Left ventricle myocardium inferior (tissue), 1 donor: ENCODE measurements at places on chromosomes 6 and 20. TPM values are rescaled to one million over a fixed set of nuclear protein-coding genes. Genes with fewer than 3 reads are reported as not detected.

Gene CLDN20
- not detected for total RNA-seq

Gene CPNE5
- 26.5 TPM for total RNA-seq

Gene SLC35D3
- total RNA-seq, result 0.08 TPM

Gene SLC22A16
- not detected for total RNA-seq

Gene SLC25A27
- total RNA-seq, result 18.6 TPM

Gene SPTLC3
- 9.0 TPM for total RNA-seq

Gene CD93
- total RNA-seq, result 35.7 TPM

Gene FHL5
- total RNA-seq, result 5.3 TPM

Gene RAET1G
- 0.19 TPM for total RNA-seq

DNA sequence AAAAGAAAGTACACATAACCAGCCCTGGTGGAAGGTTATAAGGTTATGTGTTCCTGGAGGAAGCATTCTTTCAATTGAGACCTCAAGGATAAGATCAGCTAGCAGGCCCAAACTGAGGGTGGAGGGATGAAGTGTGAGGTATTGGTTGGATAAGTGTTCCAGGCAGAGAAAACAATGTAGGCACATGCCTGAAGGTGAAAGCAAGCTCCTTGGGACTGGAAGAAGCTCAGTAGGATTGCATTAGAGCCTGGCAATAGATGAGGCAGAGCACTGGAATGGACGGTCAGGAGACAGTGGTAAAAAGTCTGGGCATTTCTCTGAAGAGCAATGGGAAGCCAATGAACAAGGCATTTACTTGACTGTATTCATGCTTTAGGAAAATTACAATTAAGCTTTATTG, 89.9 kb upstream of the SHLD1 start:
- no peak for DNase-seq

- no peak for DNase-seq
Measured at GRCh38 chr20:4661191-4661590, 60.5 kb upstream of the PRND start.

DNA sequence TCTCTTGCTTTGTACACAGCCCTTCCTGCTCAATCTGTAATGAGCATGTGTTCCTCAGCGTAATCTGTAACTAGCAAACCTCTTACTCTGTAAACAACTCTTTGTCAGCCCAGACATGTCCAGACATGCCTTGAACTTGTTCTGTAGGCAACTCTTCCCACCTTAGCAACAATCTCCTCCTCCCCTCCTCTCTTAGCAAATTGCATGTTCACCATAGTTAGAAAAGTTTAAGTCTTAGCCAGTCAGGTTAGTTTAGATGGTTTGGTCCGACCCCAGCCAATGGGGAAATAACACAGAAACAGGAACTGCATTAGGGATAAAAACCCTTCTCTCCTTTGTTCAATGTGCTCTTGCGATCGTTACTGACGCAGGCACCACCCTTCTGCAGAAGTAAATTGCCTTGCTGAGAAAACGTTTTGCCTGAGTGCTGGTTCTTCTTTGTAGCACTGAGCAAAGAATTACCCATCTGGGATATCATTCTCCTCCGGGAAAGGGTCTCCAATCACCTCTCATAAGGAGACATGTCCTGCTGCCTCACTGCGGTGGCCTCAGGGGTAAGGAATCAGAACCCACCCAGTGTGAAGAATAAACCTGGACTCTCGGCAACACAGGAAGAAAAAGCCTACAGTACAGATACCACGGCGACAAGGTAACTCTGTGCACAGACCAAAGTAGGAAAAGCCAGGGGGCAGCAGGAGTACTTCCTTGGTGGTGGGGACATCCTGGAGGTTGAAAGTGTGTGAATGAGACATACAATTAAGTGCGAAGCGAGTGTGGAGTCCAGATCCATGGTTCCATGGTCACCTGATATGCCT, 26.2 kb downstream of the PLN start:
- DNase-seq, result no peak

DNA sequence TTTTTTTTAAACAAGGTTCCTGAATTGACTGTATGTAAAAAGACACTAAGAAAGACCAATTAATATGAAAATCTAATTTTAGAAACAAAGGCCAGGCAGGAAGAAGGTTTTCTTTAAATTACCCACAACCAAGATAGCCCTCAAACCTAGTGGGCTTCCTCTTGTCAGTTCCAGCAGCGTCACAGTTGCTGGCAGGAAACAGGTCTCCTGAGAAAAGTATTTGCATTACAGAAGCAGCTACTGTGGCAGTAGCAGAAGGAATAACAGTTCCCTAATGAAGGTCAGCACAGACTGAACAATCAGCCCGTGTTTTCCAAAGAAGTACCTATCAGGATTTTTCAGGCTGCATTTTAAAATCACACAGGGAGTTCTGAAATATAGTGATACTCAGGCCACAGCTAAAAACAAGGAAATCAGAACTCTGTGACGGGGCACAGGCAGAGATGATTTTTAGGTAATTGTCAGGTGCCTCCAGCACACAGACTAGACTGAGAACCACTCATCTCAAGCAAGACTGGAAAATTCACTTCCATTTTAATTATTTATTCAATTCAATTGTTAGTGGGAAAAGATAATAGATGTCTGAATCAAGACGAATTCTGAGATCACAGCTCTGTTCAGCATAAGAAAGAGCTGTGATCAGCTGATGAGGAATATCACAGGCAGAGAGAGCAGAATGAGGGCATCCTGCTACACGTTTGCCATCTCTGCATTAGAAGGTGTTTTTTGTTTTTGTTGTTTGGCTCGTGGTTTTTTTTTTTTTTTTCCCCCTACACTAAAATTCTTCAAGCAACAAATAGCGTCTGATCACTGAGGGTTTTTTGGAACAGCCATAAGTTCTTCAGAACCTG, 230.5 kb upstream of the KHDRBS2 start:
- no peak for DNase-seq

GRCh38 chr20:17391127-17391771, 139.9 kb downstream of the BFSP1 start:
- no peak for DNase-seq

DNA sequence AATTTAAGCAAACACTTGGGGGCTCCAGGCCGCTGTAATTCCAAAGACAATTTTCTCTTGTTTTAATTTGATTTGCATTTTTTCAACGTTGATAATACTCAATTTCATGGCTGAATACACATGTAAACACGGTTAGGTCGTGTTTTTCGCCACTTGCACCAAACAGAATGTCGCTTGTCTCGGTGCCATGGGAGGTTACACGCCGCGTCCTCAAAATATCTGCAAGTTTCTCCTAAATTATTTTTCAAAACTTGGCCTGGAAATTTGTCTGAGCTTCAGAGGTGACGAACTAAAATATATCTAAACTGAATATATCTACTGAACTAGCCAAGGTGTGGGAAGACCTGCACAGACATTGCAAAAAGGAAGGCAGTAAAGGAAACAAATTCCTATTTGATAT, 15.0 kb downstream of the FOXA2 start:
- no peak for DNase-seq

DNA sequence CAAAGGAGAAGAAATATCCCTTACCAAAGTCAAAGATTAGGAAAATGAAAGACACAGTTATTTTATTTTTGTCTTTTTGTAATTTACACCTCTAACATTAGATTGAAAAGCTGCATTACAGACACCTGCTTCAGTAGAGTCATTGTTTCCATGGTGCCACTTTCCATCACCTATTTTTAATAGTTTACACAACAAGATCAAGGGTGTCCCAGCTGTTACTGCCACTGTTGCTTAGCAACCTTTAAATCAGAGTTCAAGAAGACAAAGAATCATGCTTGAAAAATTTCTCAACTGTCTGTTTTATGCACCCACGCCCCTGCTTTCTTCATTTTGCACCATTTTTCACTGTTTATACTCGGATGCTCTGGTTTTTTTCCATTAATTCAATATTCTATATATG, 668.2 kb upstream of the GJE1 start:
- no peak for DNase-seq

GRCh38 chr6:142631517-142632385, 313.2 kb downstream of the HIVEP2 start:
- no peak for DNase-seq

- no peak for DNase-seq
Measured at GRCh38 chr6:115319823-115320222, 740.9 kb downstream of the FRK start.

- DNase-seq, result no peak
Measured at GRCh38 chr6:25582101-25582500, 69.9 kb upstream of the SCGN start.

GRCh38 chr6:159390381-159390780, 221.2 kb downstream of the FNDC1 start:
- DNase-seq, result peak; percentile 29

- DNase-seq, result no peak
Measured at GRCh38 chr20:2174067-2174466, 72.4 kb downstream of the STK35 start.

GRCh38 chr20:49979030-49979832, 3.5 kb upstream of the SNAI1 start:
- no peak for DNase-seq

GRCh38 chr20:50286174-50286511, 95.5 kb downstream of the CEBPB start:
- no peak for DNase-seq

GRCh38 chr6:26183581-26184366, 96.5 kb downstream of the HFE start:
- peak; percentile 53 for DNase-seq

GRCh38 chr6:137927777-137928218, 60.7 kb downstream of the TNFAIP3 start:
- no peak for DNase-seq

GRCh38 chr6:142361779-142362750, 60.3 kb downstream of the ADGRG6 start:
- no peak for DNase-seq
